ENCODE measurements at places on chromosomes 2 and 18. TPM values are rescaled to one million over a fixed set of nuclear protein-coding genes. Genes with fewer than 3 reads are reported as not detected.

Gene IKZF2
- 9.1 TPM for total RNA-seq

Gene PIKFYVE
- 22.4 TPM for total RNA-seq

DNA sequence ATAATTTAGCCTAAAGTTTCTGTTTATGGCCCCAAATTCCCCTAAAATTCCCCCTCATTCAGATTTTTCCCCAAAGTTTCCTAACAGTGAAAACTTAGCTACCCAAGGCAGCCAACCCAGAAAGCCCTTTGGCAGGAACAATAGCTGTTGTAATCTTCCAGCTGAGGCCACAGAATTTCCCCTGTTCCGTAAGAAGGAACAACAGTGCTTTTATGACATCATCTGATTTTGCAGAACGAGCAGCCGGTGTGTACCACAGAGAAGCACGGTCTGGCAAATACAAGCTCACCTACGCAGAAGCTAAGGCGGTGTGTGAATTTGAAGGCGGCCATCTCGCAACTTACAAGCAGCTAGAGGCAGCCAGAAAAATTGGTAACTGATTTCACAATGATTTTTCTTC, 6.3 kb downstream of the TNFAIP6 start:
- peaks cover 3% of the 10 kb centered on the region for H3K4me1 ChIP-seq
- no peaks in the 10 kb centered on the region for H3K27me3 ChIP-seq
- no peak for DNase-seq
- no peak overlapping the region for H3K4me3 ChIP-seq

GRCh38 chr18:39786477-39786876, 2168.6 kb upstream of the PIK3C3 start:
- no peaks in the 10 kb centered on the region for H3K4me1 ChIP-seq
- DNase-seq = no peak
- H3K27me3 ChIP-seq = no peaks in the 10 kb centered on the region
- no peak overlapping the region for H3K4me3 ChIP-seq

GRCh38 chr2:208296610-208297009, 30.6 kb downstream of the PIKFYVE start:
- no peaks in the 10 kb centered on the region for H3K27me3 ChIP-seq
- H3K36me3 ChIP-seq = peaks cover 34% of the 10 kb centered on the region
- no peak overlapping the region for H3K4me3 ChIP-seq
- no peak for DNase-seq
- peaks cover 27% of the 10 kb centered on the region for H3K4me1 ChIP-seq

- no peak for DNase-seq
- no peak overlapping the region for H3K4me3 ChIP-seq
- peaks cover 17% of the 10 kb centered on the region for H3K27me3 ChIP-seq
Observed at GRCh38 chr2:3762771-3763447, 59.5 kb downstream of the DCDC2C start.

DNA sequence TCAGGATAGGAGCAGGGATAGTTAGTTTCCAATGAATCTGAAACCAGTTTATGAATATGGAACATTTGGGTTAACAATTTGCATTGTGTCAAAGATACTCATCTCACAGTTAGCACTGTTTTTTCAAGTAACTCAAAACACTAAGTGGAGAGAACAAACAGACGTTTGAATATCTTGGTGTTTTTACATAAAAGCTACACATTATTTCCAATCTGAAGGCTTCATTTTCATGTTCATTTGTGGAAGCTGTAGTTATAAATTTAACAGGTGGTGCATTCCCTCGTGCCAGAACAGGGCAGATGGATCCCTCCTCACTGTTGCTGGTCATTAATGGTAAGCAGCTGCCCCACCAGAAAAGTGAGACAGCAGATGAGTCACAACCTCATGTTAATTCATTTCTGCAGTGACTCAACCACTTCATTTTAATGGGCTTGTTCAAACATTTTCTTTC, 286.9 kb downstream of the TMX3 start:
- H3K27me3 ChIP-seq = peaks cover 3% of the 10 kb centered on the region
- no peaks in the 10 kb centered on the region for H3K36me3 ChIP-seq
- no peak overlapping the region for H3K4me3 ChIP-seq
- no peaks in the 10 kb centered on the region for H3K4me1 ChIP-seq
- DNase-seq = no peak
- H3K27ac ChIP-seq = no peak overlapping the region

- no peak overlapping the region for H3K4me3 ChIP-seq
- DNase-seq = no peak
- H3K27me3 ChIP-seq = peaks cover 1% of the 10 kb centered on the region
- no peak overlapping the region for H3K27ac ChIP-seq
- no peaks in the 10 kb centered on the region for H3K4me1 ChIP-seq
- H3K36me3 ChIP-seq = no peaks in the 10 kb centered on the region
Observed at GRCh38 chr18:5253910-5254309, 41.6 kb downstream of the ZBTB14 start.

GRCh38 chr2:204542982-204543608, 2.2 kb upstream of the PARD3B start:
- peaks cover 24% of the 10 kb centered on the region for H3K27me3 ChIP-seq
- no peak overlapping the region for H3K27ac ChIP-seq
- no peak overlapping the region for H3K4me3 ChIP-seq
- no peak for DNase-seq
- peaks cover 8% of the 10 kb centered on the region for H3K4me1 ChIP-seq

DNA sequence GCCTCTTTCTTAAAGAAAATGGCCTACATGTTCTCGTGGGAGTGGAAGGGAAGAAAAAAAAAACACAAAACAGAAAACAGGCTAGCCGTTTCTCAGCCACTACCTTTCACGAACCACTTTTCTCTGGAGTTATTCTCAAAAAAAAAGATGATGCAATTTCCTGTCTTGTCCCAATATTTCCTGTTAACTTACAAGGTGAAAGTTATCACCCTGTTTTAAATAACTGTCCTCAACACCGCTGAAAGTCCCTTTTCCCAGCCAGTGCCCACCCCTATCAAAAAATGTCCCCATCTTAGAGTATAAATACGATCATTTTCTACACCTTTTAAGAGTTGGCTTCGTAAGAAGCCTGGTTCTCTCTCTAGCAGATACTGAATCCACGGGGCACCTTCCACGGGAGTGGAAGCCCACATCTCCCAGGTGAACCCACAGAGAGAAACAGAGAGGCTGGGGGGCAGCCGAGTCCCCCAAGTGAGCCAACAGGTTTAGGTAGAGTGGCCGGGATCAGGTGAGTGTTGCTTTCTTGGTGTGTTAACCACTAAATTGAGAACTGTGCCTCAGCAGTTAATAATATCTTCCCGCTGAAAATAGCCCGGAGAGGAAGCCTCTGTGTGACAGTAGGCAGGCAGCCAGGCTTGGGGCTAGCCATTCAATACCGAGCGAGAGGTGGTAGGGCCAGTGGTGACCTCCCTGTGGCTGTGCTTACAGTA, 15.9 kb downstream of the SMAD7 start:
- no peaks in the 10 kb centered on the region for H3K36me3 ChIP-seq
- H3K4me3 ChIP-seq = peak overlapping the region; percentile 40
- peaks cover 89% of the 10 kb centered on the region for H3K4me1 ChIP-seq

DNA sequence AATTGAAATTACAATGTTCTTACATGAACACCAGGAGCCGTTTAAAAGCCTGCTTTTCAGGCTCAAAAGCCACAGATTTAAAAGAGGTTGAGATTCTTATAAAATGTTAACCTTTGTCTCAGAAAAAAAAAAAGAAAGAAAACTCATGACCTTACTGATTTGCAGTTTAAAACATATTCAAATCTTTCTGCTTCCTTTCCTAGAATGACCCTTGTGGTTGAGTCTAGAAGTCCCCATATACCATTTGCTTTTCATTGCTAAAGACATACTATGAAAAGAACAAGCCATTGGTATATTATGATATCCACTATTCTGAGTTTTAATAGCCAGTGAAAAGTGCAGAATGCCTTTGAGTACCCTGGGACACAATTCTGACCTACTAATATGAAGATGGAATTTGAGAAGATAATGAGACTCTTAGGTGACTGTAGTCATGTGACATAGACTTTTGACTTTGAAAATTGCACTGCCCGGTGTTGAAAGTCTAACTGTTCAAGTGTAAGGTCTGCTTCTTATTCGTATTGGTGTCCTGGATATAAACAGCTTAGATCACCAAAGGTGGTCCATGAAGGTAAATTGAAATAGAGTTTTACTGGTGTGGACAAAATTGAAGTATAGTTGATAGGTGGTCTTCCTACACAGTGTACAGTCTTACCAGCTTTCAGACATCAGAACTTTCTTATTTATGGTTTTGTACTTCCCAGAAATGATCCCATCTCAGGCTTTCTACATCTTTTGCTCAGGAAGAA, 117.0 kb downstream of the DOCK10 start:
- peak overlapping the region; percentile 66 for H3K4me3 ChIP-seq
- H3K27ac ChIP-seq = peak overlapping the region; percentile 96
- H3K4me1 ChIP-seq = peaks cover 86% of the 10 kb centered on the region
- no peaks in the 10 kb centered on the region for H3K27me3 ChIP-seq
- peaks cover 41% of the 10 kb centered on the region for H3K36me3 ChIP-seq
- no peak for DNase-seq
